Esophagus squamous epithelium (tissue), 5 donors: ENCODE measurements at places on chromosomes 4 and X.

- no peak for DNase-seq
These were observed 668.7 kb upstream of the CPEB2 start for GRCh38 chr4:14333616-14334015.

DNA sequence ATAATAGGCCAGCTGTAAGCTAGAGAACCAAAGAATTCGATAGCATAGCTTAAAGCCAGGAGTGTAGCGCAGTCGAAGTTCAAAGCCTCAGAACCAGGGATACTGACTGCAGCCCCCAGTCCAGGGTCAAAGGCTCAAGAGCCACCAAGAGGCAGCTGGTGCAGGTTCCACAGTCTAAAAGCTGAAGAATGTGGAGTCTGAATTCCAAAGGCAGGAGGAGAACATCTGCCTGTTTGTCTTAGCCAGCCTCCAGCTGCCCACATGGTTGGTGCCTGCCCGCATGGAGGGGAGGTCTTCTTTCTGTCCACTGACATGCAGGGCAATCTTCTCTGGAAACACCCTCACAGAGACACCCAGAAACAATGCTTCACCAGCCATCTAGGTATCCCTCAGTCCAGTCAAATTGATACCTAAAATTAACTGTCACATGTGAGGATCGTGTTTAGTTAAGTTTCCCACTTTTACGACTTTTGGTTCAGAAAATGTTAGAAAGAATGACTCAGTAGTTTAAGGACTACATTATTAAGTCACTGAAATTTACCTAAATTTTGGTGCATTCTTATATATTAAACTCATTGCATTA lies 52.8 kb upstream of the RHOH start:
- DNase-seq: no peak

DNA sequence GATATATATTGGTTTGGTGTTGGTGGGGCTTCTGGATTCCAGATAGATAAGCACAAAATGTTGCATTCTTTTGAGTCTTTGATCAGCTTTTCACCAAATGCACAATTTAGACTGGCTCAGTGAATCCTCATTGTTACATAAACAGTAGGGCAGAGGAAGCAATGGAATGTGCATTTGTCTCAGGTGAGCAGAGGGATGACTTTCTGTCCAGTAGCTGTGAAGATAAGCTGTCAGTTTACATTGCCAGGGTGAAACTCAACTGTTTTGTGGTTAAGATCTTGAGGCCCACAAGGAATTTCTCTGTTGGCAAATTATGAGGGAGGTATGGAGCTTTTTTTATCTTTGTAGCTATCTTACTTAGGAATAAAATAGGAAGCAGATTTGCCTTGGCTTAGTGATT lies 168.0 kb downstream of the GALNTL6 start:
- DNase-seq: no peak

DNA sequence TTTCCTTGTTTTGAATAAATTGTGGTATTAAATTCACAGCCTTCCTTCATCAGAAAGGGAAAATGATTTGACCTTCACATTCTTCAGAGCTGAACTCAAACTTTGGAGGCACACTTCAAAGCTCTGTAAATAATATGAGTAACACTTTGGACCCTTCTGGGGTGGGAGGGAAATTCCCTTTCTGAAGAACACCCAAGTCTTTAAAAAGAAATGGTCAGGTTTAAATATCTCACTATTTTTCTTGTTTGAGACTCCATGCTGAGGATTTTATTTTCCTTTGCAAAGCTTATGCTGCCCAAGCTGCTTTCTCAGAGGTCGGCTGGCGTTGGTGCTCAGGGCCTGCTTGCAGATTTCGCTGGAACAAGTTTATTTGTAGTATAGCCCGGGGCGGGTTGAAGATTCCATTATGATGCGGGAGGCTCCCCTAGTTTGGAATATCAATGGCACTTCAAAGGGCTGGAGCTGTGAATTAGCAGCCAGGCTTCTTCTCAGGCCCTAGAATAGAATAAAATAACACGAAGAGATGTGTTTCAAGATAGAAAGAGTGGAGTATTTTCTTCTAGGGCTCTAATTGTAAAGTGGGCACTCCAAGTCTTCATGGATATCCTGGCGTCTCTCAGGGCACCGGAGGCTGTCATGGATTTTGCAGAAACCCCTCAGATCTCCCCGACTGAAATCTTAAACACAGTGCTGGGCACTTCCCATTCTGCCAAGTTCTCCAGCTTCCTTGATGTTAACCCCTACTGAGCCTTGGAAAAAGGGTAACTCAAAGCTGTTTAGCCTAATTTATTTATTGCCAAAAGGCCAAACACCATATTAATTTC lies 315.6 kb downstream of the GPAT3 start:
- no peak for DNase-seq

- no peak for DNase-seq
These were observed 48.5 kb upstream of the MYOZ2 start for GRCh38 chr4:119087121-119087520.

GRCh38 chr4:189302719-189303118 lies 638.0 kb upstream of the FRG1 start:
- DNase-seq: no peak

DNA sequence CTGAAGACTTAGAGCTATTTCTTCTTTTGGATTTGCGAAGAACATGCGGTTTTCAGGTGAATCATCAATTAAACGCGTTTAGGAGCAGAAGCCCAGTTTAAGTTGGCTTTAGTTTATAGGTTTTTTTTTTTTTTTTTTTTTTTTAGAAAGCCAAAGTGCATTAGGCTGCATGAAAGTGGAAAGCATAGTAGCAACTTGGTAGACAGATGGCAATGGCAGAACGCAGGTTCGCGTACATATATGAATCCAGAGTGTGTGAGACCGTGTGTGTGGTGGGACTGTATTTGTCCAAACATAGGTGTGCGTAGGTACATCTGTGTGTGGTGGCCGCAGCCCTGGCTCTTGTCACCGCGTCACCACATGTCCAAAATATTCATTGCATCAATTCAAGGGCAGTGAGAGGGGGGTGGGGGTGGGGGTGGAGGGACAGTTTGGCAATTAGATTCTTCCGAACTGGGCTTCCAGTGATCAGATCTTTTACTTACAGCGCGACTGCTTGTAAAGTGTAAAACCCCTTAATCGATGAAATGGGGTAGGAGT lies 901 bp downstream of the JADE1 start:
- DNase-seq: no peak

- DNase-seq: no peak
These were observed 42.8 kb downstream of the HMX1 start for GRCh38 chr4:8828869-8829268.

GRCh38 chr4:81966676-81967075 lies 407.1 kb downstream of the HNRNPD start:
- no peak for DNase-seq

DNA sequence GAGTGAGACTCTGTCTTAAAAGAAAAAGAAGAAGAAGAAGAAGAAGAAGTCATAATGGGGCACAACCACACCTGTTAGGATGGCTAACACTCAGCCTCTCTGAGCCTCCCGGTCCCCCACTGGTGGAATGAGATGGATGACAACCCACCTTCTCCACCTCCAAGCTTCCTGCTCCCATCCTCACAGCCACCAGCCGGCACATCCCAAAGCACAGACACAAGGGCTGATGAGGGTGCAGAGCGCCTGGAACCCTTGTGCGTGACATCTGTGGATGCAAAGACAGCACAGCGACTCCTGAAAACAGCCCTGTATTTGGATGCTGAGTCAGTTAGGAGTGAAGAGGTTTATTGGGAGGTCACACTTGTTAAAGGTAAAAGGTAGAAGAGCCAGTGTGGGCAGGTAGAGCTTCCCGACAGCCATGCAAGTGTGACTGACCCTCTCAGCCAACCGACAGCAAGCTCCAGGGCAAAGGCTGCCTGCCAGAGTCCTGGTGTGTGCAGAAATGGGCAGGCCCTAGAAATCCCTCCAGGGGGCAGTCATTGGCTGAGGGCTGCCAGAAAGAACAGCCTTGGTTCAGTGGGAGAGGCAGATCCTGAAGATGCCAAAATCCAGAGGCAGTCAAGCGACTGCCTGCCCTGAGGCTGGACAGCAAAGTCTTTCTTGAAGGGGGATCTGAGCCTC lies 26.6 kb upstream of the MAN2B2 start:
- no peak for DNase-seq

GRCh38 chrX:134571796-134572195 lies 86.5 kb downstream of the PLAC1 start:
- DNase-seq: no peak

DNA sequence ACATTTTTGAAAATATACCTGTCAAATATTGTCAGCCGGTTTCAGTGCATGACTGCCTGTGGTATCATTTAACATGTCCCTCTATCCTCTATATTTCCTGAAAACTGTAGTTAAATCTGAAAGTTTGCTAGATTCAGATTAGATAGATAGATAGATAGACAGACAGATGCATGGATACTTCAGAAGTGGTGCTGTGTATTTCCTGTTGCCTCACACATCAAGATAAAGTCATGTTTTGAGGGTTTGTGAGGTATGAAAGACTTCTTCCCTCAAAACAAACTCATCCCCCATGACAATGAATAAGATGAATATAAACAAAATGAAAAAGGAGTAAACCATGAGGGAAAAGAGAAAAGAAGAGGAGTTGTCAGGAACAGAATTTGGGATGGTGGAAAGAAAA lies 6.0 kb upstream of the BST1 start:
- no peak for DNase-seq

DNA sequence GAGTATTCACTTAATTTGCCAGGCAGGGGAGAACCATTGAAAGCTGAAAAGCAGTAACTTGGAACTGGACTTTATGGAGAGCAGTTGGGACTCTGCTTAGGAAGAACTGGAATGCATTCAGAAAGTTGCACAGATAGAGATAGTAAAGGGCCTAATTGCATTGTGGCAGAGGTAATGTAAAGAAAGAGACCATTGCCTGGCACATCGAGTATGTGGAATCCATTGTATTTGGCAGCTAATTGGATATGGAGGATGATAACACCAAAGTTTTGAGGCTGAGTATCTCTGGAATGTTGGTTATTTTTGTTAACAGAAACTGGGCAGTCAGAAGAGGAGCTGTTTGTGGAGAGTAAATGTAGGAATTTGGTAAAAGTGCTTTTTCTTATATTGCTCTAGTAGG lies 169.9 kb downstream of the BMPR1B start:
- no peak for DNase-seq

- no peak for DNase-seq
These were observed 265.7 kb upstream of the BOD1L1 start for GRCh38 chr4:13893211-13893610.

DNA sequence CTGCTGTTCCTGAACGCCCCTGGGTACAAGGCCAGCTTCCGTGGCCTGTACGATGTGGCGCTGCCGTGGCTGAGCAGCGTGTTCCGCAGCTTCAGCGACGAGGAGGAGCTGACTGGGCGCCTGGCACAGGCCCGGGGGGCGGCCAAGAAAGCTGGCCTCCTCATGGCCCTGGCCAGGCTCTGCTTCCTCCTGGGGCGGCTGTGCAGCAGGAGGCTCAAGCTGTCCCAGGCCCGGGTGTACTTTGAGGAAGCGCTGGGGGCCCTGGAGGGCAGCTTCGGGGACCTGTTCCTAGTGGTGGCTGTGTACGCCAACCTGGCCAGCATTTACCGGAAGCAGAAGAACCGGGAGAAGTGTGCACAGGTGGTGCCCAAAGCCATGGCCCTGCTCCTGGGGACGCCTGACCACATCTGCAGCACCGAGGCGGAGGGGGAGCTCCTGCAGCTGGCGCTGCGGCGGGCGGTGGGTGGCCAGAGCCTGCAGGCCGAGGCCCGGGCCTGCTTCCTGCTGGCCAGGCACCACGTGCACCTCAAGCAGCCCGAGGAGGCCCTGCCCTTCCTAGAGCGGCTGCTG lies 28.2 kb downstream of the SH3TC1 start:
- no peak for DNase-seq

- no peak for DNase-seq
These were observed 75.3 kb downstream of the ENPP6 start for GRCh38 chr4:184142121-184143000.

DNA sequence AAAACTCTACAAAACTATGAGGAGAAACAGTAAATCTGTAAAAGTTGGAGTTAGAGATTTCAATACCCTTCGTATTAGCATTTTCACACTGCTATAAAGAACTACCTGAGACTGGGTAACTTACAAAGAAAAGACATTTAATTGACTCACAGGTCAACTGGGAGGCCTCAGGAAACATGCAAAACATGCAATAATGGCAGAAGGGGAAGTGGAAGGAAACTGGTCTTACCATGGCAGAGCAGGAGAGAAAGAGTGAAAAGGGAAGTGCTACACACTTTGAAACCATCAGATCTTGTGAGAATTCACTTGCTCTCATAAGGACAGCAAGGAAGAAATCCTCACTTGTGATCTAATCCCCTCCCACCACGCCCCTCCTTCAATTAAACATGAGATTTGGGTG lies 949.9 kb downstream of the TECRL start:
- DNase-seq: no peak

DNA sequence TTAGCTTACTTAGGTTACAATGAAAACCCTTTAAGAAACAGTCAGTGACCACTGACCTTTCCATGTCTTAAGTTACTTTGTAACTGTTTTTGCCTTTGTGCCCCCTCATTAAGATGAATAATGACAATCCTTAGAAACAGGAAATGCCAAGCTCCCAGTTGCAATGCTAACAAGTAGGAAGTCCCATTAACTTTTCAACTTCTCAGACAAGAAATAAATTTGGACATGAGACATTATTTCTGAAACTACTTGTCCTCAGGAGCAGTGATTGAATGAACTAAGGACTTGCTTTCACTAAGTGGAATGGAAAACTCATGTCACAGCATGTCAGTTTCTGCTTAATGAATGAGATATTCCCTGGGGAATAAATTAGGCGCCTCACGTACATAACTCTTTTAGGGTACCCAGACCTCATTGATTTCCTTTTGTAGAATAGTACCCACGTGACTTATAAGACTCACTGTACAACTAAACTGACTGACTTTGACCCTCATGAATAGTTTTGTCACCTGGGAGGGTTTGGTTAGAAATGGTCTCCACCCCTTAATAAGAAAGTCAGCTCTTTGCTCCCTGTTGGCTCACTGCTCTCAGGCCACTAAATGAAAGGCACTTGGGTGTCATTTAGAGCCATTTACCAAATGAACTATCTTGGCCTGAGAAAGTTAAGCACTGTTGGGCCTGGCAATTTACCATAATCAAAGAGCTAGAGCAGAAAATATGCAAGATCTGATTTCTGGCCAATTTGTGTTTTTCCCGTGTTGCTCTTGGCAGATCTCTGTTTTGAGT lies 383.9 kb downstream of the RPA4 start:
- no peak for DNase-seq

DNA sequence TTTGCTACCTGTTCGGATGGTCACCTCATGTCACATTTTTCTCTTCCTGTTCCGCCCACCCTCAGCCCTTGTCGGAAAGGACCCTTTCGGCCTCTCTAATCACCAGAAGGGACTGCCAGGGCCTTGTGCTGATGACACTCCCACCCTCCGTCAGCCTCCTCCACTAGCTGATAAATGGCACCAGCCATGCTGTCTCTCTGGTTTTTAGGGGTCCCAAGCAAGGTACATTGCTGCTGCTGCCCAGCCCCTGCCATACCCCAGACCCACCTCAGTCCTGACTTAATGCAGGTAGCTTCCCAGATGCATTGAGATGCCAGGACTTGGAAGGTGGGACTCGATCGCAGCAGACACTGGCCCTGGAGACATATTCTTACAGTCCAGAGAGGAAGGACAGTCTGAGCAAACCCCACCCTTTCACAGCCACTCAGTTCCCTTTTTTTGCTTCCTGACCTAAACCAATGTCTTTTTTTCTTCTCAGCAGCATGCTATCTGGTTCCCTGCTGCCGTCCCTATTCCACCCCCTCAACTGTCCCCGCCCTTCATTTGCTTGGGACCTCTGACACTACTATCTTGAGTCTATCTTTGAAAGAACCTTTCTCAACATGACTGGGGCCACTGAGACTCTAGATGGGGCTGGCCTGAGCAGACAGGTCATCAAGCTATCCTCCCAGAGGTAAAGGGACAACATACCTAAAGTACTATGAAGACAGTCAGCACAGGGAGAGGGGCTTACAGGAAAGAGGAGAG lies at the start of gene BTK:
Gene BTK (minus strand): TSS at position 397 of the 747 bp plus-strand sequence. CDS start 10,907 bp downstream, outside the sequence.
- DNase-seq: no peak
